ENCODE measurements at places on chromosomes 7 and 10.
A peak's percentile ranks its signal among the peaks of the same experiment; 100 is the strongest.

DNA sequence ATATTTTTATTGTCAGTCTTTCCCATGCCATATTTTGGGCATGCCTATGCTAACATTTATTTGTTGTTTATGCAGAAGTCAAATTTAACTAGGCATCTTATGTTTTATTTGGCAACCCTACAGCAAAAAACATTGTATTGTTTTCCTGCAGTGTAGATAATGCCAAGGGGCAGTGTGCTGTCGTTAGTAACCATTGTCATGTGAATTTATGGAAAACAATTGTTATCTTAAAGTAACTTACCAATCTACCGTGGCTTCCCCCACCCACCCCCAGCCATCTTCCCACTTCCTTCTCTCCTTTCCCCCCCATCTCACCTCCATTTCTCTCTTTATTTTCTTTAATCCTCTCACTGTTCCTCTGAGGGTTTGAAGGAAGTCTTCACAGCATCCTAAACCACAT lies 370.5 kb downstream of the ACTR3B start:
- no peak for DNase-seq

GRCh38 chr10:100989088-100989487 lies 1.7 kb downstream of the TWNK start:
- DNase-seq = no peak

- peak; percentile 52 for DNase-seq
These were observed 538 bp downstream of the AHCYL2 start for GRCh38 chr7:129225206-129225930.

GRCh38 chr10:72736176-72736827 lies 44.4 kb downstream of the MCU start:
- no peak for DNase-seq

DNA sequence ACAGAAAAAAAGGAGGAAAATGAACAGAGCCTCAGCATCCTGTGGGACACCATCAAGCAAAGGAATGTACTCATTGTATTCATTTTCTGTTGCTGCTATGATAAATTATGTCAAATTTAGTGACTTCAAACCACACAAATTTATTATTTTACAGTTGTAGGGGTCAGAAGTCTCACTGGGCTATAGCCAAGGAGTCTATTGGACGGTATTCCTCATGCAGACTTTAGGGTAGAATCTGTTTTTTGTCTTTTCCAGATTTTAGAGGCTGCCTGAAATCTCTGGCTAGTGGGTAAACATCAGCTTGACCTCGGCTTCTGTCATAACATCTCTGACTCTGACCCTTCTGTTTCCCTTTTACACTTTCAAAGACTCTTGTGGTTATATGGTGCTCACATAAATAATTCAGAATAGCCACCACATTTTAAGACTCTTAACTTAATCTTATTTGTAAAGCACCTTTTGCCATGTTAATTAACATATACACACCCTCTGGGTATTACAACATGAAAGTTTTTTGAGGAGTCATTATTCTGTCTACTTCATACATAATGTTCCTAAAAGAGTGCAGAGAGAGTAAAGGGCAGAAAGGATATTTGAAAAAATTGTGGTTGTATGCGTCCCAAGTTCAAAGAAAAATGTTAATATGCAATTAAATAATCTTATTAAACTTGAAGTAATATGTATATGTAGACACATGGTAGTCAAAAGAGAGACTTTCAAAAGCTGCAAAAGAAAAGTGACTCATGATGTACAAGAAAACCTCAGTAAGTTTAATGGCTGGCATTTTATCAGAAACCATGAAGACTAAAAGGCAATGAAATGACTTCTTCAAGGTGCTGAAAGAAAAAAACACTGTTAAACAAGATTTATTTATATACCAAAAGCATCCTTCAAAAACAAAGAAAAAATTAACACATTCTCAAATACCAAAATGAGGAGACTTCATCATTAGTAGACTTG lies 70.8 kb upstream of the MEOX2 start:
- DNase-seq = no peak

- DNase-seq = no peak
These were observed 218.6 kb upstream of the TAC1 start for GRCh38 chr7:97513326-97513725.

- no peak for DNase-seq
These were observed 111.1 kb upstream of the FAM20C start for GRCh38 chr7:81068-81925.

DNA sequence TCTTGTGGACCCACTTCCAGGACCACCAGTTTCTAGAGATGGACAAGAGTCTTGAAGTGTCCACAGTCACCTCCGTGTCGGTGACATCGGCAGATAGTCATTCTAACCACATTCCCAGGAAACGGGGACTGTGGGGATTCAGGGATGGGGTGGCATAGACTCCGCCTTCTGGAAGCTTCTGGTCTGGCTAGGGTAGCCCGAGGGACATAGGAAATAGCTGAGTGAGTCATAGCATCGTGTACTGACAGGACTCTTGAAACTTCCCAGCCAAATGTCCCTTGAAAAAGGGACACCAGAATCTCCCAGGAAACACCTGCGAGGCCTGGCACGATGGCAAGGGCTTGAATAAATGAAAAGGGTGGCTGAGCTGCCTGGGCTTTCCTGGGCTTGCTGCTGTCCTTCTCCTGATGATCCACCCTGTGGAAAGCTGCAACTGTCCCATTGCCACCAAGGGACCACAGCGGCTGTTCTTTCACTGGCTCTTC lies 84.1 kb upstream of the LRRC4 start:
- no peak for DNase-seq

DNA sequence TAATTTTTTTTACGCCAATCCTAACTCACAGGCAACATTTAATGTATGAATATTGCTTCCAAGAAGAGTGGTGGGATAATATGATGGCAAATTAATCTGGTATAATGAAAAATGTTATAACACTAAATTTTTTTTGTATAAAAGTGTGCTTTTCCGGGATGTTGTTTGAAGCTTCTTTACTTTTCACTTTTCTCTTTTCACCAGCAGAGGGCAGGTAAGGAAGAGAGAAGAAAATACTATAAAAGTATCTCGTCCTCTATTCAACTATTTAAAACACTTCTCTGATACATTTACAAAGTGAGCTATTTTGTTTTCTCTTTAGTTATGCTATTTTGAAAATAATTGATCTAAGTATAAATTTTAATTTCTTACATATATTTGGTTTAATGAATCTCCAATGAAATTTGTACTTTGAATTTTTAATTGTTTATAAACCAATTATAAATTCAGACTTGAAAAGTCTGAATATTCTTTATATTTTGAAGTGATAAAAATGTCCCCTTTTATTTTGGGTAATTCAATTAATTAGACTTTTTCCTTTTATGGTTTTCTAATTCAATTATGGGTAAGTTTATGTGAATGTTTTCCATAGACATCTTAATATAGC lies 20.7 kb upstream of the CFTR start:
- DNase-seq = no peak

- DNase-seq = no peak
These were observed 33.0 kb upstream of the ZNF273 start for GRCh38 chr7:64869912-64870562.

DNA sequence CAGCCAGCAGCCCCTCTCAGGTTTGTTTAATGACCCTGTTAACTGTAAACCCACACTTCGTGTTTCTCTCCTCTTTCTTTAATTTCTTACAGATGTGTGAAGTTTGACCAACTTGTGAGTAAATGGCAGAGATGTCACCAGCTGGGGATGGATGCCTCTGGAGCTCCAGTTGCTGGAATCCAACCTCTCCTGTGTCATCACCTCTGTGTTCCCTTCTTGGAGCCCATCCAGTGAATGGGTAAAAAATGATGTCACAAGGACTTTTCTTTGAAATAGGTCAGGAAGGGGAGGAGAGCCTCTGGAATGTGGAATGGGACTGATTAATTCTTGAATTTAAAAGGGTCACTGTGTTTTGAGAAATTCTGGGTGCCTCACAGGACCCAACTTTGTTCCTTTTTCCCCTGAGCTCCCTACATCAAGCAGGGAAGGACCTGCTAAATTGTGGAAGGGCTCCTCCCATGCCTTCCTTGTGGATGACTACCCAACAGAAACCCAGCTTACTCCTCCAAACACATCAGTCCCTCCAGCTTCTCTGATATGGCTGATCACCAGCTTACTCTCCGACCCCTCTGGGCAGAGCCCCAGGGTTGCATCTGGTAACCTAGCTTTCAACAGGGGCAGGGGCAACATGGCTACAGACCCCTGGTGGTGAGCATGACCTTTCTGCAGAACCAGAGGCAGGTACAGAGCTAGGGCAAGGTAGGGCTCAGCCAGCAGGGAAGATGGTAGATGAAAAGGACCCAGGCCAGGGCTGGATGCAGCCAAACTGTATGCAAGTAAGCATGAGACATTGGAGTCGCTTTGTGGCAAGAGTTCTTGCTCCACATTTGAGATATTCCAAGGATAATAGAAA lies 67.5 kb downstream of the STRA8 start:
- DNase-seq = no peak

DNA sequence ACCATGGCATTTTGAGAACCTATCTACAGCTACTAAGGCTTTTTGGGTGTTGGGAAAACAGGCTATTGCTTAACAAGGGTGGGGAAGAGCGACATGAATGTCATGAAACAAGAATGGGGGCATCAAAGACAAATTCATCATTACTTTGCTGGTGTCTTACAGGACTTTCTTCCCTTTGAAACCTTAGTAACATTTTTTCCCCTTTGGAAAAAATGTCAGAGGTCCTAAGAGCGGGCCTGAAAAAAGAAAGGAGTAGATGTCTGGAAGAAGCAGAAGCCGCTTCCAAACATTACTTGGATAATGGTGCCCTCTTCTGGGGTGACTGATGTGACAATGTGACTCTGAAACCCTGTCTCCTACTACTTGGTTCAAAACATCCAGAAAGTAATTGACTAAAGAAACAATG lies 3.8 kb upstream of the DDX50 start:
- peak; percentile 45 for DNase-seq

DNA sequence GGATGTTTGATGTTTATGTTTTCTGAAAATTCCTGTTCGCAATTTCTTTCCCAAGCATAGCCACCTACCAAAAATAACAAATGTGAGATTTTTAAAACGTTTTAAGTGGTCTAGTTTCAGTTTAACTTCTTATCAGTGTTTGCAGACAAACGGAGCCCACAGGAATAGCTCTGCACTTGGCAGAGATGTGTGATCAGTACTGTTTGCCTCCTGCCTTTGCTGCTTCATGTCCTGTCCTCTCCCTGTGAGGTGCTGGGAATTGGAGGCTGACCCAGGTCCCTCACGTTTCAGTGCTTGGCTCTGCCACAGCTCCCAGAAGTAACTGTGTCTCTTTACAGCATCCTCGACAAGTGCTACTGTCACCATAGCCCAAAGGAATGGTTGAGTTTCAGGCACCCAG lies 1.2 kb downstream of the UCN3 start:
- DNase-seq = no peak

DNA sequence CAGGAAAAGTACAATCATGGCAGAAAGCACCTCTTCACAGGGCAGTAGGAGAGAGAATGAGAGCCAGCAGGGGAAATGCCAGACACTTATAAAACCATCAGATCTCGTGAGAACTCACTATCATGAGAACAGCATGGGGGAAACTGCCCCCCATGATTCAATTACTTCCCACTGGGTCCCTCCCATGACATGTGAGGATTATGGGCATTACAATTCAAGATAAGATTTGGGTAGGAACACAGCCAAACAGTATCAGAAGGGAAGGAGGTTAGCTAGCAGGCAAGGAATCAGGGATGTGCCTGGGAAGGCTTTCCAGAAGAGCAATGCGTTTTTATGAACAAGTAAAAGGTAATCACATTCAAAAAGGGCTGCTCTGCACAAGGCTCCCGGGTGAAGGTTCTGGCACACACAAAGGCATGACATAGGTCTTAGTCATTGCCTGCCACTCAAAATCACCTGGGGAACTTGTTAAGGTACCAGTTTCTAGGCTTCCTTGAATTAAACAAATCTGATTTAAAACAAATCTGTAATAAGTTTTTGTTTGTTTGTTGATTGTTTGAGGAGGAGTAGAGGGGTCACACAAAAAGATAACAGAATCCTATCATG lies 40.9 kb downstream of the BMPER start:
- DNase-seq = no peak

DNA sequence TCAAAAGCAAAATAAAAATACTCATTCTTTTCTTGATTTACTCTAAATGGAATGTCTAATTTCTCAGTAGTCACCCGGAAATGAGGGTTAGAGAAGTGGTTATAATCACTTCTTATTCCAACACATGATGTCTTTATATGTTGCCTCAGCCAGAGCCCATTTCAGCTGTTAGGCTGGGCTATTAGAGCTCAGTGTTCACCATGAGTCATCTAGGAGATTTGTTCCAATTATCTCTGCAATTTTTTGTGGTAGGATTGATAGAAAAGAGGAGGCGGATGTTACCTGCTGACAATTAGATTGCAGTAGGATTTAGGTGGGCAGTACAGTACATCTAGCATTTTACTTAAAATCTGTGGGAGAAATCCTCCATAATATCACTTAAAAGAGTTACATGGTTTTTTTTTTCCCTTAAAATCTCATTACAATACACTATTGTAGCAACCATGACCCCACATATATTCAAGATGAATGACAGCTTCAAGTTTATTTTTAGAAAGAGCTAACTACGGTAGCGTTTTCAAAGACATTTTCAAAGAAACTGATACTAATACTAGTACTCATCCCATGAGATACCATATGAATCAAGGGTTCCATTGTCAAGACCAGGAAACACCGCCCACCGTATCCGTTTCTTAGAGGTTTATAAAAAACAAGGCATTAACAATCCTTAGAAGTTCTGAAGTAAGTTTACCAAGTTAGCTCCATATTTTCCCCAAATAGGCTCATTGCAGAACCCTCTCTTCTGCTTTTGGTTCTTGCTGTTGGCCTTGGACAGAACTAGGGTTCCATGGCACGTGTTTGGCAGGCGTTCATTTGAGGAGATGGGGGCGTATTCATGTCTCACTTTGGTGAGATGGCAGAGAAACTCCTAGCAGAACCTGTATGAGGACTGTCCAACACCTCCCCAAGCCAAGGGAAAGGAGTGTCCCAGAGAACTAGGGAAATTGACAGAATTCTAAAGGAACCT lies 10.4 kb downstream of the CPA2 start:
- DNase-seq = no peak

GRCh38 chr7:30682212-30683083 lies at the start of gene CRHR2:
TSS of gene CRHR2 (minus strand) at chr7:30682456. CDS start at chr7:30682280, 176 bp downstream.
- DNase-seq = no peak

DNA sequence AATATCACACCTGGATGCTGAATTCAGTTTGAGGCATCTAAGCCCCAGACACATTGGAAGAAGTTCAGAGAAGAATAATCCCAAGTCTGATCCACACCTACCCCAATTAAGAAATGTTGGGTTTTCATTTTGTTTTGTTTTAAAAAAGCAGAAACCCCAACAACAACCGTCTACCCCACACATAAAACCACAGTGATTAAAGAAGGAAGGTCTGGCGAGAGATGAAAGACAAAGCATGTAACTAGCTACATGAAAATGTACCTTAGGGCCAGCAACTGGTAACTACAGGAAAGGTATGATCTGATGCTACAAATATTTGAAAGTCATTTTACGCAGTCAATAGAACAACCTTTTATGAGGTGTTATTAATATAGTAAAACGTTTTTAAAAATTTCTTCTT lies 1112.3 kb downstream of the GATA3 start:
- no peak for DNase-seq
